RWPE1 (cell line): ENCODE measurements at places on chromosomes 3 and 15.

DNA sequence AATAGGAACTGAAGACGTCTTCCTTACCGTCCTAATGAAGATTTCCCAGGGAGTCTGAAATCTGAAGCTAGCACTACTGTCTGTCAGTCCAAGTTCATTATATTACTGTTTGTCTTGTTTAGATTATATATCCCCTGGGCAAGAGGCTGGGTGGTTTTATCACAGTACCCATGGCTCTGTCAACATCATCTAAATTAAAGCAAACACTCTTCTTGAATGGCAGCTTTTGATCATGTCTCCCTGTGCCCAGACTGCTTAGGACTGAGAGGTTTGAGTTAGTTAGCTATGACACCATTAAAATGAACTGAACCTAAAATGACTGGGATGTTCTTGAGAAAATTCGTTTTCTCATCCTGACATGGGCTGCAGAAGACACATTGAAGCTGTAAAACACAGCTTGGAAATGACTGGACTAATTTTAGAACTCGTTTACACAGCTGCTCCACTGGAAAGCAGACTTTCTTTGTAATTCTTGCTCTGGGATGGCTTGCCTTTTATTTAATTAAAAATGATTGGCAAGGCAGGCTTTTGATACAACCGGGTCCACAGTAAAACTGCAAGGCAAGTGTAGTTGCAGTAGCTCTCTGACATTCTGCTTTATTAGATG lies 243.5 kb downstream of the MFSD1 start:
- no peak for DNase-seq

DNA sequence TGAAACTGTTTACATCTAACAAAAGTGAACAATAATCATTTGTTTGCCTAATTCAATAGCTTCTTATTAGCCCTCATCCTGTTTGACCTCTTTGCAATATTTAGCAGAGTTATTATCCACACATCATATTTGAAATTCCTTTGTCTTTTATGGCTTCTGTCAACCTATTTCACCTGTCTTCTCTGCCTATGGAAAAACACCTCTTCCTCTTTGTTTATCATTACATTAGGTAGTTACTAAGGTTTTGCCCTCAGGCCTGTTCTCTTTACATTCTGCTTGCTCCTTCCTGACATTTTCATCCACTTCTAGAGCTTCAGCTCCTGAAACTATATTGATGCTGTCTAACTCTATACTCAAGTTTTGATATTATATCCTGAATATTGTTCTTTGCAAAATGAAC lies 183.0 kb downstream of the SUCNR1 start:
- DNase-seq = no peak

DNA sequence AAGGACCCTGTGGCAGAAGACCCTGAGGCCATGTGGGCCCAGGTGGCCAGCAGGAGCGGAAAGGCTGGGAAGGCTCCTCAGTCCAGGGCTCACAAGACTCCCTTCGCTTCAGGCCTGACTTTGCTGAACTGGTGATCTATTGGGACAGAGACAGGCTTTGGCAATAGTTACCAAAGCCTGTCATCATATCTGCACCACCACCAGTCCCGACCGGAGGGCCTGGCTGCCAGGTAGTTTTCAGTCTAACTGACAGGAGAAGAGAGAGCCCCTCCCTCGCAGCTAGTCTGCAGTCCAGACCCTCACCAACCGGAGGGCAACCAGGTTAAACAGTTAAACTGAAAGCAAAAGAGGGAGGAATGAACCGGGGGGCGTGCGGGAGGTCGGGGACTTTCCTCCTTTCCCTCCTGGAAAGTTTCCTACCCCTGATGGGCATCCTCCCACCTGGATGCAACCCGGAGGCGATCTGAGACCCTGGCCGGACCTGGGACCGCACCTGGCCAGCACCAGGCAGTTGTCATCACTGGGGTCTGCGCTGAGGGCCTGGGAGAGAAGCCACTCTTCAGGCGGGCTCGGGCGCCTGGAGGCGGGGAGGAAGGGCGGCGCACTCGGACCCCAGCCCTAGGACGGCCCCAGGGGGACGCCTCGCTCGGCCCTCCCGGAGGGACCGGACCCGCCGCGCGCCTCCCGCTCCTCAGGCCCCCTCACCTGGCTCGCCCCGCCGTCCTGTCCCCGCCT lies 435 bp downstream of the RAB27A start:
- peak; percentile 53 for DNase-seq

GRCh38 chr15:49040151-49040550 lies 6.1 kb downstream of the SECISBP2L start:
- DNase-seq = no peak

- no peak for DNase-seq
Measured at GRCh38 chr3:49880581-49881315, 11.0 kb upstream of the CAMKV start.
